ENCODE measurements at places on chromosomes 3 and 15. TPM values are rescaled to one million over a fixed set of nuclear protein-coding genes. Genes with fewer than 3 reads are reported as not detected.

DNA sequence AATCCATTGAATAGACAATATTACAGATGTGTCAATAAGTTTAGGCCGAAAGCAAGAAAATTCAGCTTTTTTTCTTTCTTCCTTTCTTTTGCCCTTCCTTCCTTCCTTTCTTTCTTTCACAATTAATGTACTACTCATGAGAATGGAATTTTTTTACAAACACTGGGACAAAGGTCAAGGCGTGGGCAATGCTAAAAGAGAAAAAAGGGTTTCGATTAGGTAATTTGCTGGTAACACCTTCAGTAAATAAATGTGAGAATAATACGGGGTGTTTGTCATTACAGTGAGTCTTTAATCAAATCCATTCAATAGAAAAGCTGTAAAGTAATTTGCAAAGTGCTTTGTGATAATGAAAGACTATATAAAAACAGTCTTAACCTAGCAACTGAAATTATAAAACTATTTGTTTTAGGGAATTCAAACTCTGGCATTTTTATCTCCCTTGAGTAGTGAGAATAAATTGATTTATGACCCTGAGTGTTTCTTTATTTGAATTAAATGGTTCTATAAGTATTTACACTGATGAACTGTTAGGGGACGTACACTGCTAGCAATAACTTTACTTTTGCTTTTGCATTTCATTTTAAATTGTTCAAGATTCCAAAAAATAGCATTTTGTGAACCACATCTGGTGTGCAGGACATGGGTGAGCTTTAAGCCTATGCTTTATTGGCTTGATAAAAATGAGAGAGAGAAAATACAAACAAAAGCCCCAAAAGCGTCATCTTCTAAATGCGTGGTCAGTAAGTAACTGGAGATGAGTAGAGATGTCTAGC, 104.2 kb upstream of the THRB start:
- no peak for DNase-seq

- no peak for DNase-seq
Observed at GRCh38 chr3:114775395-114775794, 371.7 kb downstream of the ZBTB20 start.

DNA sequence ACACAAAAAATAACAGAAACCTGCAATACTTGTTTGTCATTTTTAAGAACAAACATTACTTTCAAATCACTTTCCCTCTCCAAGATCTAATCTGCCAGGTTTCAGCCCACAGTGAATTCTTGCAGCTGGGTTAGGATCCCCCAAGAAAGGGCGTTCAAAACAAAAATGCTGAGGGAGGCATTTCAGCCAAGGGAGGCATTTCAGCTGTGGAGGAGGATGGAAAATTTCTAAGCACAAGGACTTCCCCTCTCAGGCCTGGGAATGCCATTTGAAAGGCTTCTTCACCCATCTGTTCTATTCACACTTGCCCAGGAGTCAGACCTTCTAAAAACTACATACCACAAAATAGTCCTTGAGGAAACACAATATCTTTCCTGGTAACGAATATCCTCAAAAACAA, 69.1 kb downstream of the P3H2 start:
- no peak for DNase-seq

KIAA1143 gene
- 26.9 TPM for total RNA-seq

All from posterior vena cava (tissue), 2 donors.